Mesenchymal stem cell (in vitro differentiated cells and primary cell): ENCODE measurements at places on chromosomes 3 and 15.
A peak's percentile ranks its signal among the peaks of the same experiment; 100 is the strongest.

DNA sequence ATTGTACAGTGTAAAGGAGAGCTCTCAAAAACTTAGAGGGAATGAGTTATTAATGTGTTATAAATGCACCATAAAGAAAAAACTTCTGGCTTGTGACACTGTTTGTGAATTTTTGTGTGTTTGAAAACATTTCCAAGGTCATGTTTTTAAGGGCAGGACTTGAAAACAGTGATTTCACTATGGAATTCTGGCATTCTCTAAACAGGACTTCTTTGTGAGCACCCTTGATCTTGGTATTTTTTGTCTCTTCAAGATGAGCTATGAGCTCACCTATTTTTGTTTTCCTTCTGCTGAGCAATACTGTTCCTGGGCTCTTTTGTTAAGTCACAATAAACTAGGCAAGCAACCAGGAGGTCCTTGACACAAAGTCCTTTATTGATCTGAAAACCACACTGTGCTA lies 284.4 kb downstream of the RBMS3 start:
- no peak overlapping the region for H3K27ac ChIP-seq
- no peaks in the 10 kb centered on the region for H3K36me3 ChIP-seq
- H3K4me3 ChIP-seq = no peak overlapping the region
- no peaks in the 10 kb centered on the region for H3K4me1 ChIP-seq

DNA sequence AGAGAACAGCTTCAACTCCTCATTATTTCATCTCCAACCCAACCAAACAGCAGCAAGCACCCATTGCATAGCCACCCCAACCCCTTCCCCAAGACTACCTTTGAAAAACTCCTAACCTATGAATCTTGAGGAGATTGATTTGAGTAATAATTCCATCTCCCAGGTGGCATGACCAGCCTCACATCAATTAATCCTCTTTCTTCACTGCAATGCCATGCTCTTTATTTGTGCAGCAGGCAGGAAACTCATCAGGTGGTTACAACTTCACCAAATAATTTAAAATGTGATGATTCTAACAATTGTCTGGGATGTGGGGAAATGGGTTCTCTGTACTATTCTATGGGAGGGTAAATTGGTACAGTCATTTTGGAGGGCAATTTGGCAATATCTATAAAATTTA lies 68.1 kb upstream of the POMGNT2 start:
- peaks cover 4% of the 10 kb centered on the region for H3K27me3 ChIP-seq
- no peak overlapping the region for H3K4me3 ChIP-seq
- H3K36me3 ChIP-seq = no peaks in the 10 kb centered on the region
- DNase-seq = no peak

GRCh38 chr3:1495466-1495865 lies 402.6 kb downstream of the CNTN6 start:
- DNase-seq = no peak
- H3K4me3 ChIP-seq = no peak overlapping the region
- H3K4me1 ChIP-seq = no peaks in the 10 kb centered on the region
- H3K36me3 ChIP-seq = no peaks in the 10 kb centered on the region
- H3K27ac ChIP-seq = no peak overlapping the region

- H3K27me3 ChIP-seq = no peaks in the 10 kb centered on the region
- no peak overlapping the region for H3K4me3 ChIP-seq
- no peak overlapping the region for H3K27ac ChIP-seq
These were observed 172.6 kb downstream of the IL5RA start for GRCh38 chr3:2937592-2937991.

- peak within 1 kb of the TSS; percentile 75 for H3K4me3 ChIP-seq
- DNase-seq = peak; percentile 40
- H3K4me1 ChIP-seq = peaks cover 54% of the 10 kb centered on the region
- H3K36me3 ChIP-seq = no peaks in the 10 kb centered on the region
- peaks cover 71% of the 10 kb centered on the region for H3K27me3 ChIP-seq
- no peak within 1 kb of the TSS for H3K27ac ChIP-seq
These were observed at the start of gene ONECUT1 for GRCh38 chr15:52790169-52790708. ONECUT1 (minus strand) TSS chr15:52790336; CDS start chr15:52789884, 452 bp downstream.

- H3K4me3 ChIP-seq = peak overlapping the region; percentile 84
- H3K36me3 ChIP-seq = no peaks in the 10 kb centered on the region
- peaks cover 10% of the 10 kb centered on the region for H3K4me1 ChIP-seq
- peak; percentile 83 for DNase-seq
- H3K27me3 ChIP-seq = no peaks in the 10 kb centered on the region
These were observed 720 bp upstream of the TNIK start for GRCh38 chr3:171460725-171461524.

- no peak overlapping the region for H3K27ac ChIP-seq
- no peaks in the 10 kb centered on the region for H3K36me3 ChIP-seq
- H3K4me3 ChIP-seq = no peak overlapping the region
These were observed 19.0 kb upstream of the GHSR start for GRCh38 chr3:172467170-172467824.

- no peaks in the 10 kb centered on the region for H3K27me3 ChIP-seq
- H3K27ac ChIP-seq = no peak overlapping the region
- peaks cover 15% of the 10 kb centered on the region for H3K4me1 ChIP-seq
These were observed 61.6 kb downstream of the TMEM44 start for GRCh38 chr3:194571491-194572142.

GRCh38 chr3:186959029-186959624 lies 28.8 kb downstream of the ST6GAL1 start:
- H3K27me3 ChIP-seq = no peaks in the 10 kb centered on the region
- H3K4me3 ChIP-seq = no peak overlapping the region
- peaks cover 4% of the 10 kb centered on the region for H3K4me1 ChIP-seq
- no peak for DNase-seq
- H3K36me3 ChIP-seq = no peaks in the 10 kb centered on the region

DNA sequence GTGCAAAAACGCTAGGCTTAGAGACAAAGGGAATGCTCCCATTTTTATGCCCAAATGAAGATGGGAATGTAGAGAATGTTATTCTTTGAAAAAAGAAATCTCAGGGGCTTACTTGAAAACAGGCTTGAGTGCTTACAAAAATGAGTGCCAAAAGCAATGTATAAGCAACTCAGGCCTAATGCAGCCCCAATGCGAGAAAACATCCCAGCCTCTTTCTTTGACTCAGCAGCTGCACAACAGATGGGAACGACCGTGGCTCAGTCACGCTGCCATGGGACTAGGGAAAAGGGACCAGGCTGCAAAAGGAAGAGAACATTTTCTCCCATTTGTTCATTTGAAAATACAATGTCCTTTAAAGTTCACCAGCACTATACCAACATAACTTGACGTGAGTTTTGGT lies 246.4 kb upstream of the LRIG1 start:
- no peak overlapping the region for H3K4me3 ChIP-seq
- DNase-seq = no peak
- no peak overlapping the region for H3K27ac ChIP-seq

DNA sequence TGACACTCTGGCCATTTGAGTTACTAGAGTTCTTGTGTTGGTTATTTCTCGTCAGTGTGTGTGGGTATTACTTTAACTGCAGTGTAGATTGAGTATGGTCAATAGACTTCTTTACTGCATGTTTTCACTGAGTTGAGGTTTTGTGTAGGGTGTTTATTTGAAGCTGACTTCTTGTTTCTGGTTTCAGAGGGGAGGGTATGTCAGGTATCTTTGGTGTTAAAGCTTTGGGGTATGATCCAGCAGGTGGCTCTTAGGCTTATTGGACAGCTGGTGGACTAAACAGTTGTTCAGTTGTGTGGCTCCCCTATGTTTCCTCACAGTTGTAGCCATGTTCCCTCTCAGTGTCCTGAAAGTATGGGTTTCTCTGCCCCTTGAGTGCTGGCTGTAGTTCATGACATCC lies 72.0 kb downstream of the AKAP13 start:
- H3K4me1 ChIP-seq = peaks cover 7% of the 10 kb centered on the region
- H3K36me3 ChIP-seq = peaks cover 10% of the 10 kb centered on the region
- H3K27ac ChIP-seq = no peak overlapping the region
- no peaks in the 10 kb centered on the region for H3K27me3 ChIP-seq
- H3K4me3 ChIP-seq = no peak overlapping the region

- peaks cover 3% of the 10 kb centered on the region for H3K4me1 ChIP-seq
- peak; percentile 86 for DNase-seq
- H3K27me3 ChIP-seq = no peaks in the 10 kb centered on the region
- no peaks in the 10 kb centered on the region for H3K36me3 ChIP-seq
These were observed 55.9 kb upstream of the PHLDB2 start for GRCh38 chr3:111803123-111803593.

GRCh38 chr3:134646086-134646485 lies 4.7 kb downstream of the KY start:
- no peak for DNase-seq
- no peak overlapping the region for H3K4me3 ChIP-seq
- peaks cover 10% of the 10 kb centered on the region for H3K4me1 ChIP-seq
- H3K36me3 ChIP-seq = no peaks in the 10 kb centered on the region
- H3K27me3 ChIP-seq = peaks cover 44% of the 10 kb centered on the region
- no peak overlapping the region for H3K27ac ChIP-seq

- no peak overlapping the region for H3K4me3 ChIP-seq
- H3K27me3 ChIP-seq = no peaks in the 10 kb centered on the region
- no peak for DNase-seq
- no peak overlapping the region for H3K27ac ChIP-seq
- peaks cover 22% of the 10 kb centered on the region for H3K36me3 ChIP-seq
These were observed 38.7 kb downstream of the WWTR1 start for GRCh38 chr3:149619136-149619535.

- DNase-seq = no peak
- peaks cover 2% of the 10 kb centered on the region for H3K4me1 ChIP-seq
- no peak overlapping the region for H3K27ac ChIP-seq
- H3K27me3 ChIP-seq = no peaks in the 10 kb centered on the region
- H3K4me3 ChIP-seq = no peak overlapping the region
These were observed 25.9 kb downstream of the GALNT15 start for GRCh38 chr3:16200411-16200810.
